Caki2 (cell line): ENCODE measurements at places on chromosomes 3 and 15.

DNA sequence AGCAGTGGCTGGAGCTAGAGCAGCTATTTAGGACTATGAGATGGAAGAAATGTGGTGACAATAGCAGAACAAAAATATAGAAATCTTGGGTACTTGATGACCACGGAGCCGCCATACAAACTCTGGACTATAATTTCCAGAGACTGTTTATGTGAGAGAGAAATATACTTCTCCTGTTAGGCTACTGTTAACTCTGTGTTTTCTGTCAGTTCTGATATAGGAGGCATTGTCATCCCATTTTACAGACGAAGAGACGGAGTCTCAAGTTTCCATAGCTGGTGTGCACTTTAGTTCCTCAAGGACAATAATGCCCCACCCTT is 22.8 kb upstream of the RFTN1 start:
- no peak for DNase-seq

GRCh38 chr15:85394554-85395333 is 14.3 kb downstream of the AKAP13 start:
- DNase-seq = peak; percentile 29

DNA sequence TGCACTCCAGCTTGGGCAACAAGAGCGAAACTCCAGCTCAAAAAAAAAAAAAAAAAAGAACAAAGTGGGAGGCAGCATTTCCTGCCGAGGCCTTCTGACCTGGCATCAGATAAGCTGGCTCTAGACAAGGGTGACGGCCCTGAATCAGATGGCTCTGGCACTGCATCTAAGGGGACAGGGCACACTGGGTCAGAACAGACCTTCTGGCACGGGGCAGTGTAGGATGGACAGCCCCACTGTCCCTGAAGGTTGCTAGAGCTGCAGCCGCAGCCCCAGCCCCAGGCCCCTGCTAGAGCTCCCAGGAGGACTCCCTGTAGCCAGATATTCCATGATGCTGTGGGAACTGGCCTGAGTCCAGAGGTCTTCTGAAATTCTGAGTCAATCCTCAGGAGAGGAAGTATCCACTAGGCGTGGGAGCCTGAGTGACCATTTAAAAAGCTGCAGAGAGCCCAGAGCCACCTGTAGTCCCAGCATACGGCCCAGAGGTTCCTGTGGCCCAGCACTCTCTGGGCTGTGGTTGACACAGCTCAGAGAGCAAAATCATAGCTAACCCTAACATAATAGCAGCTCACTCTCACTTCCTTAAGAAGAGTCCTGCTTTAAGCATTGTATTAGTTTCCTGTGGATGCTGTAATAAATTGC is 69.2 kb upstream of the MFGE8 start:
- peak; percentile 40 for DNase-seq

DNA sequence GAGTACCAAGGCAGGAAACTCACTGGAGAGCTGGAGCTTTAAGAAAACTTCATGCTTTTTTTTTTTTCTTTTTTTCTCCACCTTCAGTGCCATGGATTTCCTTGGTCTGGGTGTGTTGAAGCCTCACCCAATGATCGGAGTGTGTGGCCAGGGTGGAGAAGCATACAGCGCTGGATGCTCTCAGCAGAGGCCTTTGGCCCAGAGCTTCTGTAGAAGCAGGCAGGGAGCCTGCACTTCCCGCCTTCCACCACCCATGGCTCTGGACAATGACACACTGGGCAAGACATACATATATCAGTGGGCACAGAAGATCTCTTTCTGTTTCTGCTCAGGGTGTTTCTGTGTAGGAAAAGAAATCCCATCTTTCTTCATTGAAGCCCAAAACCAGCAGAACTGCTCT is 55.8 kb upstream of the ACAD9 start:
- DNase-seq = no peak

- DNase-seq = peak; percentile 59
Measured at GRCh38 chr3:102179326-102180177, 255.3 kb upstream of the ZPLD1 start.

GRCh38 chr15:100689131-100689899 is 86.9 kb downstream of the ASB7 start:
- DNase-seq = no peak

- DNase-seq = no peak
Measured at GRCh38 chr3:43077261-43077660, 28.6 kb downstream of the POMGNT2 start.

- DNase-seq = no peak
Measured at GRCh38 chr3:108509263-108509662, 1.1 kb downstream of the MYH15 start.
